Mucosa of descending colon (tissue), 3 donors: ENCODE measurements at places on chromosomes 1 and 21. TPM values are rescaled to one million over a fixed set of nuclear protein-coding genes. Genes with fewer than 3 reads are reported as not detected.

Gene KRTAP21-2
- not detected for total RNA-seq

Gene STIL
- 9.6 TPM for total RNA-seq

DNA sequence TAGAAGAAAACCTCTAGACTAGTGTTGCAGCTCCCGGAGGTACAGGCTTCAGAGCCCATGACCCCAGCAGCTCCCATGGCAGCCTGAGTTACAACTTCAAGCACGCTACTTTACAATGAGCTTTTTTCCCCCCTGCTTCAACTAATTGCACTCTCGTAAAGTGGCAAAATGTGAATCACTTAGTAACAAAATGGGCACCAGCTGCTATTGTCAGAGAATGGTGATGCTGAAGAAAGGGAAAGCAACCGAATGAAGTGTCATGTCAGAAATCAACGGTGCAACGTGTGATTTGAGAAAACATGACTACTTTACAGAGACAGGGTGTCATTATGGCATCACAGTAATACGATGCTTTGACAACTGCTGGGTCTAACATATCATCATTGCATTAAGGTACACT is 40.5 kb downstream of the ESRRG start:
- no peak for DNase-seq

- no peak for DNase-seq
These were observed 285.7 kb upstream of the ZP4 start for GRCh38 chr1:238176441-238176840.

DNA sequence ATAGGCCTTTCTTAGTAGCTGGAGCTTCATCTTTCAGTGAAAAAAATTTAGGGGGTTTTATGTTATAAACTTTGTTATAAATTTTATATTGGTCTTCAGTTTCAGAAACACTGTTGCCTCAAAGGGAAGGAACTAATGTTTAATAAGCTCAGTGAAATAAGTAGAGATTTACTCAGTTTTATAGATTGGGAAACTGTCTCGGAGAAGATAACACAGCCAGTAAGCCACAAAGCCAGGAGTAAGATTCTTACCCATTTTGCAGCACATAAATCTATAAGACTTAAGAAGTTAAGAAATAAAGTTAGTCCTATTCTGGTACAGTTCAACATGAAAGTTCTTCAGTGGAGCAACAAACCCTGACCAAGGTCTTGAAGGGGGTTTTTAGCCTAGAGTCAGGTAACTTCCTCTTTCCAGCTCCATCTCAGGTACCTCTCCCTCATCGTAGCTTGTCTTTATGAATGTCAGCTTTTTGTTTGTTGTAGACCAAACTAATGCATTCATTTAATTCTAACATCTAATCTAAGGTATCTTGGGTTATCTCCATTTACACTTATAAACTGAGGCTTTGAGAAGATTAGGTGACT is 3.3 kb downstream of the KPNA6 start:
- DNase-seq = no peak

GRCh38 chr21:28066076-28066475 is 926.6 kb downstream of the LTN1 start:
- DNase-seq = no peak
